ENCODE measurements at places on chromosomes 5 and 9. TPM values are rescaled to one million over a fixed set of nuclear protein-coding genes. Genes with fewer than 3 reads are reported as not detected.

GRCh38 chr9:27088981-27089380 is 20.0 kb upstream of the TEK start:
- DNase-seq: peak; percentile 29

GRCh38 chr9:16918920-16919319 is 48.5 kb upstream of the BNC2 start:
- no peak for DNase-seq

DNA sequence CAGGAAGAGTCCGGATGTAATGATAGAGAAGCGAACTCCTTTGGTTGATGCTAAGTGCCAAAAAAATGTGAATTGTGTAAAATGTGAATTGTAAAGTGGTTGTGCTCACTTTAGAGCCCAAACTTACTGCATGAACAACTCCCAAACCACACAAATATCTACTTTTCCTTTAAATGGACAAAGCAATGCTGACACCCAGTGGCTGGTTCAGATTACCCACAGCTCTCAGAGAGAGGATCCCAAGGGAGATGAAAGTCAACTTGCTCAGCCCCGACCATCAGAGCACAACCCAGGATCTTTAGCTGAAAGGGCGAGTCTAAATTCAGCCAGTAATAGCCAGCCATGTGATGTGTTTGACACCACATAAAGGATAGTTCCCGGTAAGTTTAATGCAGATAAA is 133.7 kb downstream of the NMUR2 start:
- peak; percentile 14 for DNase-seq

DNA sequence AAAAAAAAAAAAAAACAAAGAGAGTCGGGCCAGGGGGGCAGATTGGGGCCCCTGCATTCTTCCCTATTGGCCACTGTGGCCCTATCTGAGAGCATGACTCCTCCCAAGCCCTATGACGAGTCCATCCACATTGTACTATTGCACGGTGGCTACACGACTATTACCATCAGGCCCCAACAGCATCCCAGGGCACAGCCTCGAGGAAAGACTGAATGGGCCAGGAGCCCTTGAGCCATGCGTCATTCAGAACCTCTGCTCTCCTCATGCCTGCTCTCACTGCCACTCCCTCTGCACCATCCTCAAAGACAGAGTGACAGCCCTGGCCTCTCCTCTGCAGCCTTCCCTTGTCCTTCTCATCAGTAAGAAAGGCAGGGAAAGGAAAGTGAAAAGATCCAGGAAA is 20.2 kb upstream of the ORM1 start:
- no peak for DNase-seq

DNA sequence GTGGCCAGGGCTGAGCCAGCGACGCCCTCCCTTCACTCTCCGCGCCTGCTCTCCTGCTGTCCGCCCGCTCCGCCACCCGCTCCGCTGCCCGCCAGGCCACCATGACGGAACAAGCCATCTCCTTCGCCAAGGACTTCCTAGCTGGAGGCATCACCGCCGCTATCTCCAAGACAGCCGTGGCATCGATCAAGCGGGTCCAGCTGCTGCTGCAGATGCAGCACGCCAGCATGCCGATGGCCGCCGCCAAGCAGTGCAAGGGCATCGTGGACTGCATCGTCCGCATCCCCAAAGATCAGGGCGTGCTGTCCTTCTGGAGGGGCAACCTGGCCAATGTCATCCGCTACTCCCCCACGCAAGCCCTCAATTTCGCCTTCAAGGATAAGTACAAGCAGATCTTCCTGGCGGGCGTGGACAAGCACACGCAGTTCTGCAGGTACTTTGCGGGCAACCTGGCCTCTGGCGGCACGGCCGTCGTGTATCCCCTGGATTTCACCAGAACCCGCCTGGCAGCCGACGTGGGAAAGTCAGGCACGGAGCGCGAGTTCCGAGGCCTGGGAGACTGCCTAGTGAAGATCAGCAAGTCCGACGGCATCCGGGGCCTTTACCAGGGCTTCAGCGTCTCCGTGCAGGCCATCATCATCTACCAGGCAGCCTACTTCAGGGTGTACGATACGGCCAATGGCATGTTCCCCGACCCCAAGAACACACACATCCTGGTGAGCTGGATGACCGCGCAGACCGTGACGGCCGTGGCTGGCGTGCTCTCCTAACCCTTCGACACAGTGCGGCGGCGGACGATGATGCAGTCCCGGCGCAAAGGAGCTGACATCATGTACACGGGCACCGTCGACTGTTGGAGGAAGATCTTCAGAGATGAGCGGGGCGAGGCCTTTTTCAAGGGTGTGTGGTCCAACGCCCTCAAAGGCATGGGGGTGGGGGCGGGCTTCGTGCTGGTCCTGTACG is 1130.4 kb upstream of the ACO1 start:
- no peak for DNase-seq

DNA sequence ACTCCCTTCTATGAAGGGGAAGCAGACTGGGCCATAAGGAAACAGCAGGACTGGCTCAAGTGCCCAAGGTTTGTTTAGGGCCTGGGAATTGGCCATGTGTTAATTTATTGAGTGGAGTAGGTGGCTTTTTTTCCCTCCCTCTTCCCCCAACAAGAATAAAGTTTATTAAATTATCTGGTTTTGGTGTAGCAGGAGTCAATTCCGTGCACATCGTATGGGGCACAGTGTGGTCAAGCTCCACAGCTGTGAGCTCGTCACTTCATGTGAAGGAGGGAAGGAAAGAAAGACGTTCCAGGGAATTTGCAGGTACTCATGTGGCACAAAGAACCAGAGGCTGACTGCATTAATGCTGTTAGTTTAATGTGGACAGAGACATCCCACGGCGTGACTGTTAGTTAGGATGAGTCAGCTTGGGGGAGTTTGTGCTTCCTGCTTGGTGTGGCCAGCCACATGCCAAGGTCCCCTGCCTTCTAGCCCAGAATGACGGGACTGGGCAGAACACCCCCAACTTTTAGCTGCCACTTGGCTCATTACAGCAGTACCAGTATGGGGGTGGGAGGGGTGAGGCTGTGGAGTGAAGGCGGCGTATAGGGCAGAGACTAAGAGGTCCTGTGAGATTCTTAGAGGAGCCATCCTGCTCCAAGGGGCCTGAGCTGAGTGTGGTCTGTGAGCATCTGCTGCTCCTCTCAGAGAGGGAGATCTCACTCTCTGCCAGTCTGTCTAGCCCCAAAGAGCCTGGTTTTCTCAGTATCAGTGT is 33.2 kb downstream of the CSF1R start:
- peak; percentile 78 for DNase-seq

SLC34A3 gene
- total RNA-seq: 0.62 TPM

All from myocyte (in vitro differentiated cells).